ENCODE measurements at places on chromosomes 12 and 14.

GRCh38 chr14:68094752-68095151, 275.2 kb downstream of the RAD51B start:
- DNase-seq = no peak

DNA sequence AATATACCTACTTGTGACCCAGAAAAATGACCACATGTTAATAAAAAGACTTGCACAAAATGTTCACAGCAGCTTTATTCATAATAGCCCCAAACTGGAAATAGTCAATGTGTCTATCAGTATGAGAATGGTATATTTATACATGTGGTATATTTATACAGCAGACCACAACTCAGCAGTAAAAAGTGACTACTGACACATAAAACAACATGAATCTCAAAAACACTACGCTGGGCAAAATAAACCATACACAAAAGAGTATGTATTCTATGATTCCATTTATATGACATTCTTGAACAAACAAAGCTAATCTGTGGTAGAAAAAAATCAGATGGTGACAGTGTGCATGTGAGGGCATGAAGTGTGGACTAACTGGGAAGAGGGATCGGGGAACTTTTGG, 35.1 kb downstream of the ARF6 start:
- no peak for DNase-seq

- DNase-seq = no peak
Observed at GRCh38 chr14:96064866-96065265, 25.7 kb downstream of the C14orf132 start.

DNA sequence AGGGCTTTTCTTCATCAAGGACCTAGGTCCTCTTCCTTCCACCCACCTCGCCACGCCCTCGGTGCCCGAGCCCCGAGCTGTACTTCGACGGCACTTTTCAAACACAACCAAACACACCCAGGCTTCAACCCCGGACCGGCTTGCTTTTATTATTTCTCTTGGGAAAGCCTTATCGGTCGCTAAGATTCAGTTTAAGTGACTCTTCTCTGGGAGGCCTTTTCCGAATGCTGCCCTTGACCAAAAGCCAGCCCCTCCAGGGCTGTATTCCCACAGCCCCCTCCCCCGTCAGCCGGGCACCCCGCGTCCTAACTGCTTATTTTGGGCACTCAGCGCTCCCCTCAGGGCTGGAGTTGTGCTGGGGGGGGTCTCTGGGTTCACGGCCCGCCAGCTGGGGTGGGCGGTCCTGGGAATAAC, 644 bp upstream of the PPP4R4 start:
- DNase-seq = no peak

DNA sequence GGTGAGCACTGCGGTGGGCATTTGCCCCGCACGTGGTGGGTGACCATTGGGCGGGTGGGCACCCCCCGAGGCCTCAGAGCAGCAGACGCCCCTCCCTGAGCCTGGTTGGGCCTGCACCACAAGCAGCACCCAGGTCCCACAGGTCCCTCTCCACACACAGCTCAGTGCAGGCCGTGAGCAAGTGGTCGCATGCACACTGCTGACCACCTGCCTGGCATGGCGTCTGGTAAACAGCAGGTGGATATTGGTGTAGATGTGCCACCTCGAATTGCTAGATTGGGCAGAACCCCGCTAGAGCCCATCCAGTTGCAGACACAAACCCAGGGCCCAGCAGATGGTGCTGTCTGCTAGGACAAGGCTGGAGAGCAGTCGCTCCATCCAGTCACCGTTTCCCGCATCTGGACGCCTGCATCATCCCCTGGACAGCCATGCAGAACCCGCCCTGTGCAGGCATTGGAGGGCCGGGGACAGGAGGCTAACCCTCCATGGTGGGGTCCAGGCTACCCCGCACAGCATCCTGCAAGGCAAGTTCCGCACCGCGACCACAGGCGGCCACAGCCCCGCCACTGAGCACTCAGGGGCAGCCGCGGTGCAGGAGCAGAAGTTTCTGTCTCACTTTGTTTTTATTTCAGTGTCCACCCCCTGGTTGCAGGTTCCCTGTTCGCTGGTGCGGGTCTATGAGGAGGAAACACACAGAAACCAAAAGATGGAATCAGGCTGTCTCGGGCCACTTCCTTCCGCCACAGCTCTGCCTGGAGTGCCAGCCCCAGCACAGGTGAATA, 45.6 kb upstream of the RIMBP2 start:
- DNase-seq = peak; percentile 59

DNA sequence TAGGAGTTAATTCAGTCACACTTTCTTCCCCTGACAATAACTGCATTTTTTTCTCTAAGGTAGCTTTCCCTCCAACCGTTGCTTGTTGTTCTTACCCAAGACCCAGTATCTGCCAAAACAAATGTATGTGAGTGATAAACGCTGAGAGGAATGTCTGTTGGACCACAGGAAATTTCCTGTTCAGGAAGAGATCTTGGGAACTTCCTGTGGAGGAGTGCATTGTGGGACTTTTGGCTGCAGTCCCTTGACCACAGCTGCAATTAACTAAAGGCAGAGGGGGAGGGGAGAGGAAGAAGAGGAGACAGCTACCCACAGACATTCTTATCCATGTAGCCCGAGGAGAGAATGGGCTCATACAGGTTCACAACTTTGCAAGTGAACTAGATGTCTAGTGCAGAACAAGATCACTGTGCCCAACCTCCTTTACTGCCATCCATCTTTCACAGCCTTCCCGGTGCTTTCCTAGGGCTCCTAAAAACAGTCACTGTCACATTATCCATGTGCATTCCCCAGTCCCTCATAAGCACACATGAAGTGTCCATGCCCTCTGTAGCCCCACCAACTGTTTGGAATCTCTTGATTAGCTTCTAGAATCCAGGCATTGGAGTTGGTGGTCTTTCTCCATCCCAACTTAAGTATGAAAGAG, 149.5 kb downstream of the ETV6 start:
- DNase-seq = no peak

- DNase-seq = no peak
Observed at GRCh38 chr14:65819569-65819968, 407.0 kb downstream of the FUT8 start.

GRCh38 chr14:70919774-70920173, 12.5 kb downstream of the PCNX1 start:
- DNase-seq = no peak

GRCh38 chr14:35576856-35577255, 42.9 kb downstream of the INSM2 start:
- DNase-seq = no peak

GRCh38 chr12:69701826-69702225, 2.7 kb upstream of the BEST3 start:
- no peak for DNase-seq

GRCh38 chr14:62002642-62003041, 240.4 kb downstream of the SNAPC1 start:
- peak; percentile 4 for DNase-seq

DNA sequence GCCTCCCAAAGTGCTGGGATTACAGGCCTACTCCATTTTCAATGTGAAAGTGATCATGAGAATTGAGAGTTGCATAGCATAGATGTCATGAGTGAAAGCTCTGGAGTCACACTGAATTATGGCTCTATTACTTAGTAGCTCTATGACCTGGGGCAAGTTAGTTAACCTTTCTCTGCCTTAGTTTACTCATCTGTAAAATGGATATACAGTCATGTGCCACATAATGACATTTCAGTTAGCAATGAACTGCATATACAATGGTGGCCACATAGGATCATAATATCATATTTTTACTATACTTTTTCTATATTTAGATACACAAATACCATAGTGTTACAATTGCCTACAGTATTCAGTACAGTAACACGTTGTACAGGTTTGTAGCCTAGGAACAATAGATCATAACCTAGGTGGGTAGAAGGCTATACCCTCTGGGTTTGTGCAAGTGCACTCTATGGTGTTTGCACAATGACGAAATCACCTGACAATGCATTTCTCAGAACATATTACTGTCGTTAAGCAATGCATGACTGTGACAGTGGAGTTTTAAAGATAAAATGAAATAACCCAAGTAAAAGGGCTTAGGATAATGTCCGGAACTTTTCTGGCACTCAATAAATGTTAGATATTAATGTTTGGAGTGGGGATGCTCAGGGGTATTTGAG, 53.1 kb downstream of the ZFYVE26 start:
- no peak for DNase-seq

DNA sequence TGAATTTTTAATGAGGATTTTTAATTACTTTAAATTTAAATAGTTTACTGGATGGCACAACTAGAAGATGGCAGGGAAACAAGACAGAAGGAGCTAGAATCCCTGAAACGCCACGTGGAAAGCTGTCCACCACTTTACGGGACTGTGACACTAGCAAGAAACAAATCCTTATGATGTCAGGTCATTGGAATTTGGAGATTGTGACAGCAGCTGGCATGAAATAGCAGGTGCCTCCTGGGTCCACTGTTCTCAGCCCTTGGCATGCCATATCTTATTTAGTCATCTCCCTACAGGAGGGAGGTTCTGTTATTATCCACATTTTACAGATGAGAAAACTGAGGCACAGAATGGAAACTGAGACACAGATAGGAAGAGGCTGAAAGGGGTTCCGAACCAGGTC, 113.8 kb downstream of the BCL11B start:
- DNase-seq = no peak

DNA sequence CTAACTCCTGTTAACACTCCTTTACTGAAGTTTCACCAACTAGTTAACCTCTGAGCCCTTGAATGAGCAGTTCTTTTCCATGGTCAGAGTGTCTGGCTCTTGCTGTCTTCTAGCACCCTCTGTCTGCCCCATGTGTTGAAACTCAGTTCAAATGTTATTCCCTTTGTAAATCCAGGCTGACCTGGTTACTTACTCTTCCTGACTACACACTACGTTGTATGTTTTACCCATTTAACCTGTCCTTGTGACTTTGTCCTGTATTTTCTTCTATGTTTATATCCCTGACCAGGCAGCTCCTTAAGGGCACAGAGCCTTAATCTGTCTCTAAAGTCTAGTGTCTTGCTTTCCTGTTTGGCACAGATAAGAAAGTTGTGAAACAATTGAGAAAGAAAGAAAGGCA, 389.0 kb upstream of the RPL10L start:
- no peak for DNase-seq

- DNase-seq = no peak
Observed at GRCh38 chr14:53847057-53847456, 109.6 kb downstream of the BMP4 start.

DNA sequence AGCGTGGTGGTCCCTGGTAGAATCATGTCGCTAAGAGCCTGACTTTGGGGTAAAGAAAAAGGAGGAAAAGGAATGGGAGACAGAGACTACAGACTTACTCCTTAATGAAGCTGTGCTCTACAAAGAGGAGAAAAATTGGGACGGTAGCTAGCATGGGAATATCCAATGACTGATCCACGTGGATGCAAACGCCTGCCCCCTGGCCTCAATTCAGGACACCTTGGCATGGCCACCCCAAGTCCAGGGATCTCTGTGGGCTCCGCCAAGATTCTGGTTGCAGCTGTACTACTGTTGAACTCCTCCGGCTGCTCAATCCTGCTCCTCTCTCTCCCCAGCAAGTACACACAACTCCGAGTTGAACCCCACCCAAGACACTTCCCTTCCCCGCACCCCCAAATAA, 70.5 kb upstream of the DIO3 start:
- no peak for DNase-seq

DNA sequence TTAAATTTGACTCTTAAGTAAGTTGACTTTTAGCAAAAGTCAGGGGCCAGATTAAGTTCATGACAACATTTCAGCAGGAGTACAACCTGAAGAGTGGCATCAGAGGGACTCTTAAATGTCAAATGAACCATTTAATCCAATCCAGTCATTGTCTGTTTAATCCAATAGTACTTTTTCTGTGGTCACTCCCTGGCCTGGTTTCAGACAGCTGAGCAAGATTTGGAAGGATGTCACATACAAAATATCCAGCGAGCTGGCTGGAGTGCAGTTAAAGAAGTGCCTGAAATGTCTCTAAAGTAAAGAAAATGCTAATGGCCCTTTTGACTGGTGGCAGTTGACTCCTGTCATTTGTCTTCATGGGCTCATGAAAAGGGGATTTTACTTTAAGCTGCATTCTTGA, 1082.1 kb downstream of the AACS start:
- DNase-seq = no peak

GRCh38 chr12:112153181-112153892, 28.0 kb downstream of the TRAFD1 start:
- no peak for DNase-seq

DNA sequence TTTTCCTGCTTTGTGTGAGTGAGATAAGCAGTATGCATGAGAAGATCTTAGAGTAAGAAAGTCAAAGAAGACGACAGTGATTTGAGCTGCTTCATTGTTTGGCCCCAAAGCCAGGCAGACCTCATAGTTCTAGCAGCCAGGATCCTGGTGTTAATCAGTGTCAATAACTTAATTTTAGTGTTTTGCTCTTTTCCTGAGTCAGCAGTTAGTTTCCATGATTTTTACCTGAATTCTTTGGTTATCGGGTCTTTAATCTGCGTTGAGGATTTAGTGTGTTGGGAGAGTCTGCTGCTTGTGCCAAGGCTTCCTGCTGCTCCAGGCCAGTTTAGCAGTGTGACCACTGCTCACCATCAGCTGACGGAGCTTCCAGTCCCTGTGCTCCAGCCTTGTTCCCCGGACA, 241.6 kb upstream of the SOX5 start:
- no peak for DNase-seq

GRCh38 chr14:51490205-51490604, 161.5 kb upstream of the FRMD6 start:
- no peak for DNase-seq

DNA sequence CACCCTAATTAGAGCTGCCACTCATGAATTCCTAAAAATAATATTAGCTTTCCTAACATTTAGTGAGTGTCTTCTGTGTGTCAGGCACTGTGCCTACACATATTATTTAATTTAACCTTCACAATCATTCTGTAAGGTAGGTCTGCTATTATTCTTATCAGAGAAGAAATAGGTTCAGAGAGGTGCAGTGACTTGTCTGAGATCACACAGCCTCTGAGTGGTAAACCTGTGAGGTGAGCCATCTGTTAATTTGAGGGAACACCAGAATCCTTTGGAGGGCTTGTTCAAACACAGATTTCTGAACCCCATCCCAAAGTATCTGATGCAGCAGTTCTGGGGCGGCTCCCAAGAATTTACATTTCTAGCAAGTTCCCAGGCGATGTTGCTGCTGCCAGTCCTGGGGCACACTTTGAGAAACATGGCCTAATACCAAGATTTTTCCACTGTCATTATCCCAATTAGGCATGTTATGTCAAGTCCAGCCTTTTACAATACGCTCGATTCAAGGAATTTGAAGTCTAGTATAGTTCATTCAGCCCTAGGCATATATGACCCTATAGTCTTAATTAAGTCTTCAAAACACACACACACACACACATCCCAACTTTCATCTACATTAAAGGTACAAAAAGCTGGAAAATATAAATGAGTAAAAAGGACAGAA, 19.9 kb upstream of the COX6A1 start:
- no peak for DNase-seq

GRCh38 chr14:103545915-103546651, 16.4 kb downstream of the BAG5 start:
- DNase-seq = no peak

DNA sequence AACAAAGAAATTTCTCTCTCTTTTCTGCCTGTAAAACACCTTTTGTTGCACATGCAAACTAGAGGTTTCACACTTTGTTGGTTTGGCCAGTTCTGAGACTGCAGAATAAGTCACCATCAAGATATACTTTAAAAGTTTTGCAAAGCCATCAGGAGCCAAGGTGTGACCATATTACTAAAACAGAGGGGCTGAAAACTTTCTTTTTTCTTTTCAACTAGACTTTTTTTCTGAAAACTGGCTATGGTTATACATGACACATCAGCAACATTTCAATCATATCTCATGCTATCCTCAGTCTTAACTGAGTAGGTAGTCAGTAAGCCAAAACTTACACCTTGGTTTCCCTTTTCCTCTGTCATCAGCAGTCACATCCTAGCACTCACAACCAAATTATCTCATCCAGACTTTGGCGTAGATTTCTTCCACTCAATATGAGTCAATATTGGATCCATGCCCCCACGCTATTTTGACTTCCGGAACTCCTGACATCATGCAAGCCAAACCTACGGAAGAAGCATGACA, 4.1 kb upstream of the IFNG start:
- DNase-seq = peak; percentile 11

Data from stimulated activated CD4-positive, alpha-beta T cell treated with anti-CD3 and anti-CD28 coated beads, Interleukin-4, amount 100 ng/mL, for 48 hours (primary cell).